ENCODE measurements at places on chromosomes 4 and X.

DNA sequence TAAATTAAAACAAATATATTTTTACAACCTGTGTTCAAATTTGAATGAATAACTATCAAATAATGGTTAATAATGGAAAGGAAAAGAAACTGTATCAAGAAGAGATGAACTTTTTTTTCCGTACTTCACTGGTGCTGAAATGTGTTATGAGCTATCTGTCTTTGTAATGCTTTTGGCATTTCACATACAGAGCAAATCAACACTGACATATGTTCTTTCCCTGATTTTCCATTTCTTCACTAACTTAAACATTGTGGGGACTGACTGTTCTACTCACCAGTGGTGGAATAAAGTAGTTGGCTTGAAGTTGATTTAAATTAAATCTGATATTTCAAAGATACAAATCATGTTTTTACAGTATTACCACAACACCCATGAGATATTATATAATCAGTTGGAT, 304.0 kb upstream of the BMP3 start:
- DNase-seq: no peak

- no peak for DNase-seq
Observed at GRCh38 chr4:38131371-38132091, 171.3 kb downstream of the PTTG2 start.

DNA sequence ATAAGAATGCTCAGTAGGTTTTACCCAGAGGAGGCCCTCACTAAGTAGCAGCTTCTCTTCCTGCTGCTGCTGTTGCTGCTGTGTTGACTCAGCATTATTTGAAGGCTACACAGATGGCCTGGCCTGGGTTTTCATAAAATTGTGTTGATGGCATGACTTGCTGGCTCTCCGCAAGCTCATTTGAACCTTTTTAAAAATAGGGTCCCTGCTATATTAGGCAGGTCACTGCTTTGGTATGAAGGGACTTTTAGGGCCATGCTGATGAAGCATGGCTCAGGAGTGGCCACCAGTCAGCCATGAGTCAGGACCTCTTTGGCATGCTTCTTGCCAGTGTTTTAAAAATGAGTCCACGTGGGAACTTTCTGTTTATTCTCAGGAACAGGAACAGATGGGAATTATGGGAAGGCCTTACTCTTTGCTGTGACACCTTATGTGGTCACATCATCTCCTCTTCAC, 128.7 kb downstream of the MID1IP1 start:
- peak; percentile 7 for DNase-seq

GRCh38 chrX:9162698-9163097, 128.8 kb upstream of the FAM9B start:
- no peak for DNase-seq

DNA sequence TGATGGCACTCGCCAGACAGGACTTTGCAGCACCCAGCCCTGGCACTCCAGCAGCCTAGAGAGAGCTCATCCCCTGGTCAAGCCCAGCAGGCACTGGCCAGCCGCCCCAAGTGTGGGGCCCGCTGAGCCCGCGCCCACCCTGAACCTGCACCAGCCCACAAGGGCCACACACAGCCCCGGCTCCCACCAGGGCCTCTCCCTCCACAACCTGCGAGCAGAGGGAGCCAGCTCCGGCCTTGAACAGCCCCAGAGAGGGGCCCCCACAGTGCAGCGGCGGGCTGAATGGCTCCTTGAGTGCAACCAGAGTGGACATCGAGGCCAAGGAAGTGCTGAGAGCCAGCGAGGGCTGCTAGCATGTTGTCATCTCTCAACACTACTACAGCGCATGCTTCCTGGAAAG, 34.4 kb upstream of the DEFB131A start:
- DNase-seq: no peak

DNA sequence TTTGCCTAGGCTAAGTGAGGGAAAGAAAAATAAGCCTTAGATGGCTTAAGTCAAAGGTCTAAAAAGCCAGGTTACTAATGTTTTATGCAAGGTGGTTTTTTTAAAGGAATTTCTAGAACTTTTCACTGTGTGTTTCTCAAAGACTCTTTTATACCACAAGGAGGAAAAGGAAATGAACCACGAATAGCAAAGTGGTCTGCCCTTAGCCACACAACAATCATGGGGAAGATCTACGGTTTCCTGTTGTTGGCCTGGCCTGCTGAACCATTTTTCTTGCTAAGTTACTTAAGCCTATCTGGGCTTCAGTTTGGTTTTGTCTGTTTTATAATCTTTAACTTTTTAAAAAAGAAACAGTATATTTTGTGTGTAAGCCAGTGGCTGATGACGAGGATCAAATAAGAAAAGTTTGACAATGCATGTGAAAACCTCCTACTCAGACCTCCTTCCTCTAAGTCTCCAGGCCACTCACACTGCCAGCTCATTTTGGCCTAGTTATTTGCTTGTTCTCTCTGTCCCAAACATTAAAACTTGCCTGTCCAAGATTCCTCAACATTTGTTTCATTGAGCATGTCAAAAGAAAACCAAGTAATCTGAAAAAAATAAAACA, 56.7 kb upstream of the COL25A1 start:
- DNase-seq: peak; percentile 48

DNA sequence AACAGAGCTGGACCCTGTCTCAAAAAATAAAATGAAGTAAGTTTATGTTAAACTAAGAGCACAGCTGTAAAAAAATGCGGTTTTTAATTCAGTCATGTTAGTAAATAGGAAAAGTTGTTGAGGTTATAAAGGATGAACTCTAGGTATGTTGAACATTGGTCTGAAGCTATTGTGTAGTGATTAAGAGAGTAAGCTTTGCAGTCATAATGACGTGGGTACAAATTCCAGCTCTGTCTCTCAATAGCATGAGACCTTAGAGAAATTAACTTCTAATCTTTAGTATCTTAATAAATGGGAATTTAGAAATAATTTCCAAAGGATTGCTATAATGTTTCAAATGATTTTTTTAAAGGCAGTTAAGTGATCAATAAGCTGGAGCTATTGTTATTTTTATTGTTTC, 2.9 kb upstream of the YTHDC1 start:
- DNase-seq: no peak

- no peak for DNase-seq
Observed at GRCh38 chr4:169861593-169861992, 103.8 kb upstream of the HPF1 start.

DNA sequence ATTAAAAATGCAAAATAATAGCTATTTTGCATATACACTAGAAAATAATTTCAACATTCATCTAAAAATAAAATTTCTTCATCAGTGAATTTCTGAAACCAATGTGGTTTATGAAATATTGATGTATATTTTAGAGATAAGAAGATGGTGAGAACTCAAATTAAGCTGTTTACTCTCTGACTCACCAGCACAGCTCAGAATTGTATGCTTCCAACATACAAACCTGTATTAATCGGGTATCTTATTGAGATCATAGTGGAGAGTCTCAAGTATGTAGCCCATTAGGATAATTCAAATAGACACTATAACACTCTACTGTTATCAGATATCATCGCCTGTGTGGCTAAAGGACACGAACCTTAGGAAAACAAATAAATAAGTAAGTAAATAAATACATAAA, 899.5 kb upstream of the INTU start:
- no peak for DNase-seq

- no peak for DNase-seq
Observed at GRCh38 chrX:154018518-154019060, 1.1 kb downstream of the IRAK1 start.

DNA sequence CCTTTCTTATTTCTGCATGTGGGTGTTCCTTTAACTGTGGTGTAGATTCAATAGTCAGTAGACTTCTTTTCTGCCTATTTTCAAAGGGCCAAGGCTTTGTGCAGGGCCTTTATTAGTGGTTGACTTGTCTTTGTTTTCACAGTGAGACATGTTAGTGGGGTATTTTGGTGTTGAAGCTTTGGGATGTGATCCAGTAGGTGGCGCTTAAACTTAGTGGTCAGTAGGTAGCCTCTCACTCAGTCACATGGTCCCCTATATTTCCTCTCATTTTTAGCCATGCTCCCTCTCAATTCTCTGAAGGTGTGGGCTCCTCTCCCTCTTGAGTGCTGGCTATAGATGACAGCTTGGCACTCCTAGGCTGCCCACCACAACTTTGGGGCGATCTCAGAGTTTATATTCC, 23.4 kb upstream of the SLC10A7 start:
- peak; percentile 46 for DNase-seq

- no peak for DNase-seq
Observed at GRCh38 chr4:163113921-163114713, 52.6 kb downstream of the NAF1 start.

DNA sequence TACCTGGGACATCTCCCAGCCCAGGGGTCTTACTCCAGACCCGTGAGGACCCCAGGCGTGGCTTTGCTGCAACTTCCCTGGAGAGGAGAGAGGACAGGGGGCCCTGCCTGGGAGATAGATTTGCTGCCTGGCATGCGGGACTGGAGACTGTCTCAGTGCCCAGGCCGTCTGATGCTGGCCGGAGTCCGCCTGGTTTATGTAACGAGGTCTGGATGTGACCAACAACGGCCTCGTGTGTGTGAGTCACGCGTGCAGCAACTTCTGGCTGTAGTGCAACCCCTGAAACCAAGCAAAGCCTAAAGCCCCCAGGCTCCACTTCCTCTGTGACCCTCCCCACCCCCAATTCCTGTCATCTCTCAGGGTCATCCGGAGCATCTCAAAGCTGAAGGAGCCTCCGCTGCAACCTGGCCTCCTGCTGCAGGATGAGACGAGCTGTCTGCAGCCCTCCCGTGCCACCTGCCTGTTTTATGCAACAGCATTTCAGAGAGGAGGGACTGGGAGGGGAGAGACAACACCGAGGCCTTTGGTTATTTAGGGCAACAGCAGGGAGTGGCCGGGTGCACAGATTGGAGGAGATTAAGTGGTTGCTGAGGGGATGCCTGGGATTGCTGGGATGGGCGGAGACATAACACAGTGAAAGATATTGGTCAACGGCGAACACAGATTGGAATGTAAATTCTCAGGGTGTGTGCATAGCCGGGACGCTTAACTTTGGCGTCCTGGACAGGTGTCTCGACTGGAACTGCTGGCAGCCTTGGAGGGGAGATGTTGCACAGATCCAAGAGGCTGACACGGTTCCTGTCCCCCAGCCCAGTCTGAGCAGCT, 16.0 kb downstream of the XG start:
- no peak for DNase-seq

DNA sequence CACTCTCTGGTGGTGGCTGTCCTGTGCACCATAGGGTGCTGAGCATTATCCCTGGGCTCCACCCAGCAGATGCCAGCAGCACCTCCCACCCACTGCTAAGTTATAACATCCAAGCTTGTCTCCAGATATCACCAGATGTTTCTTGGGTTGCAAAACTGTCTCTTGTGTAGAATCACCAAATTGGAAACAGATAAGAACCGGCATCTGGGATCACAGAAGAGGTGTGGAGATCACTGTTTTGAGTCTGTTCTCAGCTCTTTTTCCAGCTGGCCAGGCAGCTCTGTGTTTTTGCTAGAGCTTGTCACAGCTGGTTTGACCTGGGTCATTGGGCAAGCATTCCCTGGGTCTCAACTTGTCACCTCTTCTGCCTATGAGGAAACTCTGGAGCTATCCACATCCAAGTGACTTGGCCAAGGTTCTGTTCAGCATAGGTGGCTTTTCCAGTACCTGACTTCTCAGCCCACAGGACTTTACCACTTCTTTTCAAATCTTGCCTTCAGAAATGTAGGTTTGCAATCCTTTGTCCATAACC, 15.3 kb upstream of the PUDP start:
- DNase-seq: no peak

DNA sequence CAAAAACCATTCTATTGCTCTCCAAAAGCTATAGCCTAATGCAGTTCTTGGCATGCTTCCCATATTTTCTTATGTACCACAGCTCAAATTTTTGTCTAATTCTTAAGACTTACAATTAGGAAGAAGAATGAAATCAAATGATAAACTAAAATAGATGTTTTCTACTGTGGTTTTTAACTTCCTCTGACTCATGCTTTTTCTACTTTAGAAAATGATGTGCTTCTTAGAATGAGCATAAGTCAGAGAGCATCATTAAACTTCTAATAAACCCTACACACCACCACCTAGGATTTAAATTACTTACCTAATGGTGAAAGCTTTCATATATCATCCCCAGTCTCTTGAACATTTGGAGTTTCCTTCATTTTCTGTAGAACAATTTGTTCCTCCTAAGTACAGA, 217.0 kb upstream of the NDST3 start:
- no peak for DNase-seq

GRCh38 chr4:129246910-129247461, 151.0 kb downstream of the C4orf33 start:
- no peak for DNase-seq

DNA sequence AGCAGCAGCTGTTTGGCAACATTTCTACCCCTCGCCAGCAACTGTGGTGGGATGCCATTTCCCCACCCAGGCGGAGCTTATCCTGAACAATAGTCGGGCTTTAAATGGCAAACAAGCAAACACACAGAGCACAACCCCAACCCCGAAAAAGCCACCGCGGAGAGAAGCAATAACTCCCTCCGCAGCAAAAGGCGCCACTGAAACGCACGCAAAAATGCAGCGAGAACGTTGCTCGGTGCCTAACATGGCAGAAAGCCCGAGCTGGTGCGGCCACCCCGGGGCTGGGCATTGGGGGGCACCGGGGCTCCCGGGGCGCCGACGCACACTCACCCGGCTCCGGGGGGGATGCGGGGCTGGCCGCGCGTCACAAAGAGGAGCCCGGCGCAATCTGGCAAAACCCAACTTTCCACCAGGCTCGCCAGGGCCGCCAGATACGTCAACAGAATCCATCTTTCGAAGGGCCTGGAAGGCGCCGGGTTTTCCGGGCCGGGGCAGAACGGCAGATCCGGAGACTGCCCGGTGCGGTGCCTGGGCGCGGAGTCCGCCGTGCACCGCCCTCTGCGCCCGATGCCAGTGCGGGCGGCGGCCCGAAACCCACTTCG, 818 bp downstream of the RAI2 start:
- DNase-seq: peak; percentile 1

DNA sequence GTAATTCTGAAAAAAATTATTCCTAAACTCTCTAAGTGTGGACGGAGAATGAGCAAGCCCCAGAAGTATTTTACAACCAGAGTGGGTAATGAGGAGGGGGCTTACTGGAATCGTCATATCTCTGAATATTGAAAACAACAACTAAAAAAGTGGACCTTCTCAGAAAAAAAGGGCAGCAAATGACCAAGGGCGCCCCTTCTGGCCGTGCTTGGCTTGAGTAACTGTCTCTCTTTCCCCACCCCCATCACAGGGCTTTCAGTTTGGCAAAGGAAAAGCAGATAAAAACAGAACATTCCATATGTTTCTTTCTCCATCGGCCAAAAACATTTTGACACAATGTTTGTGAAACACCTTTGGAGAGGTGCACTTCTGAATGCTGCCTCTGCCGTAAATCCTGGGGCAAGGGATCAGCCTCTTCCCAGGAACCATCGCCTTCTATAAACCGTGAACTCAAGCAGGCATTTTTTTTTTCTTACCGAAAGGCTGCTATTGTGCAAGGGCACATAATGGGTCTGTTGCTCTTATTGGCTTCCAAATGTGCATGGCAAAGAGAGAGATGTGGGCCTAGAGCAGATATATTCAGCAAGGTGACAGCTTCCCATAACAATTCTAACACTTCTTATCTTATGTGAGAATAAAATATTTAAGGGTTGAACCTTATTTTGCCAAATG, 115.4 kb downstream of the PARM1 start:
- no peak for DNase-seq

GRCh38 chr4:187017147-187017546, 293.5 kb upstream of the FAT1 start:
- no peak for DNase-seq

- no peak for DNase-seq
Observed at GRCh38 chr4:148790691-148791090, 348.5 kb upstream of the NR3C2 start.

GRCh38 chrX:98501426-98501825, 1617.7 kb downstream of the RPA4 start:
- no peak for DNase-seq

GRCh38 chr4:2756691-2757350, 685 bp upstream of the TNIP2 start:
- no peak for DNase-seq
